ENCODE measurements at places on chromosomes 4 and X.

DNA sequence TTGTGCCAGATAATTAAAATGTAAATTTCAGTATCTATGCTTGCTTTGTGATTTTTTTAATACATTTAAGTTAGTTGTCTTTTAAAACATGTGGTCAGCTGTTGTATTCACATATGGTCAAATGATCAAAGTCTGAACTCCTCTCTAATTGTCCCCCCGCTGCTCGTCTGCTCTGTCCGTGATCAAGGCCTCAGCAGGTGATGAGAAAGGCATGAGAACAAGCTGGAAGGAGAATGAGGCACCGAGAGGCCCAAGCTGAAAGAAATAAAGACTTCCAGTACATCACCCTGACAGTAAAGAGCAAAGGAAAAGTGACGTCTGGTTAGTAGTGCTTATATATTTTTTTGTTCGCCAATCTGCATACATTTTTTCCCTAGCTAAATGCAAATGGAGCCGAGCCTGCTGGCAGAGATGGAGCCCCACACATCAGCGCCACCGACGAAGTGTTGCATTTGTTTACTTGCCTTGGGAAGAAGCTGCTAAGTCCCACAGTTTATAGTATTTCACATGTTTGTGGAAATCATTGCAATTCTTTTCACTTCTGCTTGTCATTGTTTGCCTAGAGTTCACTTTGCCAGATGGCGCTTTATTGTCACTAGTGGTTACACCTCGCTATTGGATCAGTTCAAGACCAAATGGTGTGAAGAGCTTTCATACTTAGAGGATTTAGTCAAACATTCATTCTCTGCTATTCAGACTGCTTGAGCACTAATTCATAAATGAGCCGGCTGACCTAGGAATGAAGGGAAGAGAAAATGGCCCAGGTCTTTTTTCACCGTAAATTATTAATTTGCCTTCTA is 181.5 kb downstream of the ZIC3 start:
- no peak for DNase-seq

DNA sequence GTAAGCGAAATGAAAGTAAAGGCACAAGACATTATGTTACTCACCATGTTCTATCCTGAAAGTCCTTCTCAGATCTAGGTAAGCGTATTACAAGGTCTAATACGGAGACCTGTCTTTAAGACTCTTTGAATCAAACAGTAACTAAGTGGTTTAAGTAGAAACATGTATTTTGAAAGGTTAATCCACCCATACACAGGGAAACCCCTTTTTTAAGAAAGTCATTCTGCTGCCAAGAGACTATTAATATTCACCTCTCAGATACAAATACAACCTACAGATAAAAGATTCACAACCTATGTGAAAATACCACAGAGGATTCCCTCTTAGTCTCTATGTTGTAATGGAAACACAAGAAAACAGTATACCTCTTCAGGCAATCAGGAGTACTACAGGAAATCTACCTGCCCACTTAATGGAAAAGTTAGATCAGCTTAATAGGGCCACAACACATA is 63.2 kb upstream of the TNIP3 start:
- no peak for DNase-seq

DNA sequence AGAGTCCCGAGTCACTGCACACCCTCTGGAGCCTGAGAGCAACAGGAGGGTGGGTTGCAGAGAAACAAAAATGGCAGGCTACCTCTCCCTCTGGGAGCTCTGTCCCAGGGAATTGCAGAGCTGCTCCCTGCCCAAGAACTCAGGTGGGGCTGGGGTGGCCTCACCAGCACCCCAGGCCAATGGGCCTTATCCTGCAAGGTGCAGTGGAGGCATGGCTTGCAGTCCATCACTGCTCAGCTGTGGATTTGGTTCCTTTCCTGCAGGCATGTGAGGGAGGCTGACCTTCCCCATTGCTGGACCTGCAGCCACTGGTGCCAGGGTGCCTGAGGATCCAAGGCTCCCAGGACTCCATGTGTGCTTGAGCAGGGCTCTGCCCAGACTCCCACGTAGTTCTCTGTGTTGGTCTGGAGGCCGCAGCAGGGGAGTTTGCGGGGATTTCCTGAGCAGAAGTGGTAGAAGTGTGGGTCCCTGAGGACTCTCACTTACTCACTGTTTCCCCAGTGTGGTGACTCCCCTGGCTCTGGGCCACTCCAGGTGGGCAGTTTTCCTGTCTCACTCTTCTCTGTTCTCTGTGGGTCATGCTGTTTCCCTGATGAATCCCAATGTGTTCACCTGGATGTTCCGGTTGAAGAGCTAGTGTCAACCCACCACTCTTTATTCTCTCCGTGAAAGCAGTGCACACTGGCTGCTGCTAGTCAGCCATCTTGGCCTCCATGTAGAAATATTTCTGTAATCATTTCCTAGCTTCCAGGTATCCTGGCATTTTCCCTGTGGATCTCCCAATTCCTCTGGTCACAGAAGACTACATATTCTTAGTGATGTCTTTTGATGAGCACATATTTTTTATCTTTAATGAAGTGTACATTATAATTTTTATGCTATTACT is 82.3 kb downstream of the ARHGAP24 start:
- no peak for DNase-seq

DNA sequence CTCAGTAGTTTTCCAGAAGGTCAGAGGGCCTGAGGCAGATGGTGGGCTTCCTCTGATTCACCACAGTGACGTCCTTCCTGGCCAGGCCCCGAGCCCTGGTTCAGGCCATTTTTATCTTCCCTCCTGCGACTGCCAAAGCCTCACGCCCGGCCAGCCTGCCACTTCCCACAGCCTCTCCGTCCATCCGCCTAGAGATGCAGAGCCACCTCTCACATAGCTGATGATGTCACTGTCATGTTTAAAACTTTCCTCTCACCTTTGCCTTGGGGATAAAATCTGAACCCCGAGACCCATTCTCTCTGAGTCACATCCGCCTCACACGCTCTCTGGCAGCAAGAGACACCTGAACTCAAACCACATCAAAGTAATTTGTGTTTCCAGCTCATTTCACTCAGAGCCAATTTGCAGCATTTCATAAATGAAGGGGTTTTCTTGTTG is 175.3 kb downstream of the QDPR start:
- DNase-seq: peak; percentile 80

DNA sequence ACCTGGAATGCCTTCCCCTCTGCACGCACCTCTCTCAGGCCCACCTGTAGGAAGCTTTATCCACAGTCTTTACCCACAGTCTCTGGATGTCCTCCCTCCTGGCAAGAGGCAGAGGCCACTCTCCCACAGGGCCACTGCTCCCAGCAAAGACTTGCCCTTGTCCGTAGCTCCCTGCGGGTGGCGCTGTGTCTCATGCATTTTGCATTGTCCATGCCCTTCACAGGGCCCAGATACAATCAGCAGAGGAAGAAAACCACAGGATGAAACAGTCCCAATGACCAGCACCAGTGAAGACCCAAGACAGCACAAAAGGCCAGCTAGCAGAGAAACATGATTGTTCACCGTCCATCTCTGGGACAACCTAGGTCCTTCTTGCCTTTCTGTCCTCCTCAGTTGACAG is 2.1 kb upstream of the NSG1 start:
- DNase-seq: no peak

- no peak for DNase-seq
Observed at GRCh38 chr4:149121023-149121404, 678.8 kb upstream of the NR3C2 start.

GRCh38 chr4:99722725-99723124 is 65.1 kb upstream of the C4orf54 start:
- DNase-seq: no peak

- no peak for DNase-seq
Observed at GRCh38 chr4:179595671-179596410, 2153.6 kb upstream of the AGA start.

GRCh38 chr4:109216085-109216696 is 86.3 kb downstream of the COL25A1 start:
- DNase-seq: no peak

GRCh38 chr4:138540056-138540800 is 298.1 kb upstream of the SLC7A11 start:
- DNase-seq: no peak

- DNase-seq: no peak
Observed at GRCh38 chr4:6701371-6701770, 7.7 kb downstream of the S100P start.

DNA sequence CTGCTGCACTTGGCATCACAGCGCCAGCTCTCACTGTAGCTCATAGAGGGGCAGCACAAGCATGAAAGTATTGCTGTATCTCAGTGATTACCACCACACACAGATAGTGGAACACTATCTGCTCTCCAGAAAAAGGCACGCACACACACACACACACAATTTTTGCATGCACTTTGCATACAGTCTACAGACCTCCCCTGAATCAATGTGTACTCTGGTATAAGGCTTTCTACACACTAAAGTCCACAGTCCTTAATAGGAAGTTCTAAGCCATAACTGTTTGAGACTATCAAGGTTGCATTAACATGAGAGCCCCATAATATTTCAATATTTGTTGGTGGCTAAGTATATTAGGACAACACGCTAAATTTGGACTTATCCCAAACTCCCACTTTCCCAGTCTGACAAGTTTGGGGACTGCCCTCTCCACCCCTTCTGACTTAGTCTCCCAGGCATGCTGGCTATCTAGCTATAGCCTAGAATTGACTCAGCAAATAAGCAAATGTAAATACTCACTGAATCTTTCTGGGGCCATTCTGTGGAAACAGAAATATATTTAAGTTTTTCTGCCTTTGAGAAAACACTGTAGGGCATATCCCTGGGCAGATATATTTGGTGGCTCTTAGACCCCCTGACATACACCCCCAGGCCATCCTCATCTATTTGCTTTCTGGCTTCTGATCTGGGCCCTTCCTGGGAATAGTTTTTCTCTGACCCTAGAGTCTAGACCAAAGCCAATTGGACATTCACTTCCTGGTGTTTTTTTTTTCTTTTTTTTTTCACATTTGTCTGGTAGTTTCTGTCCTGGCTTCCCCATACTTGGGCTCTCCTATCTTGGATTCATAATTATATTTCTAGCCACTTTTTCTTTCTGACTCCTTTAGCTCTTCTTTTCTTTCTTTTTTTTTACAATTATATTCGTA is 36.4 kb upstream of the CT47C1 start:
- no peak for DNase-seq

- no peak for DNase-seq
Observed at GRCh38 chr4:5014007-5014682, 5.1 kb downstream of the CYTL1 start.

- no peak for DNase-seq
Observed at GRCh38 chrX:117487421-117487820, 629.2 kb downstream of the KLHL13 start.

GRCh38 chr4:124030147-124030546 is 633.6 kb downstream of the SPRY1 start:
- no peak for DNase-seq

GRCh38 chr4:144411119-144411518 is 234.8 kb upstream of the HHIP start:
- DNase-seq: no peak

DNA sequence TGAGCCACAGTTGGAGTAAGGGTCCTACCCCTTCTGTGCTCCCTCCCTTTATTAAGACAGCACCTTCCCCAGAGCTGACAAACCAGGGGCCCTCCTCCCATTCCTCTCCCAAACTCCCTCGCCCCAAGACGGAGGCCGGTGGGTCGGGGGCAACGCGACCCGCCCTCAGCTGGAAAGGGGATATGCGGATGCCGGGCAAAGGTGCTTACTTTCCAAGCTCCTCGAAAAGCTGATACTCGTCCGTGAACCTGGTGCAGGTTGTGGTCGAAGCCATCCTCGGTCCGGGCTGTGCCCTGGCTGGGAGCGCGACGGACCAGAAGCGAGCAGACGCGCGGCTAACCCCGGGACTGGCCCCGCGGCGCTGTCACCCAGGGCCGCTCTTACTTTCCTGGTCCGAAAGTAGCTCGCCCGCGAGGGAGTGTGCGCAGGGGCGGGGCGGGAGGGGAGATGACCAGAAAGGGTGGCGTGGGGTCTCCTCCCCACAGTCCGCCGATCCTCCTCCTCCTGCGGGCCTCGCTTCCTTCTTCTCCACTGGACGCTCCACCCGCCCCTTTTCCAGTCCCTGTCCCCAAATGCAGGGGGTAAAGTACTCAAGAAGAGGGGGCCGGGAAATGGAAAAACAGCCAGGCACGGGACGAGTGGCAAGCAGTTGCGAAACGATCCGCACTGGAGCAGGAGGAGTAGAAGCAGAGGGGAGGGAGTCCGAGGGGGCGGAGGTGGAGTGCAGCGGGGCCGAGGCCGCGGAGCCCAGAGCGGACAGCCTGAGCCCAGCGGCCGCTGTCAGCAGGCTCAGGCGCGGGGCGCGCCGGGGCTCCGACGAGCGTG is 531 bp downstream of the CAMK2D start:
- DNase-seq: peak; percentile 34

DNA sequence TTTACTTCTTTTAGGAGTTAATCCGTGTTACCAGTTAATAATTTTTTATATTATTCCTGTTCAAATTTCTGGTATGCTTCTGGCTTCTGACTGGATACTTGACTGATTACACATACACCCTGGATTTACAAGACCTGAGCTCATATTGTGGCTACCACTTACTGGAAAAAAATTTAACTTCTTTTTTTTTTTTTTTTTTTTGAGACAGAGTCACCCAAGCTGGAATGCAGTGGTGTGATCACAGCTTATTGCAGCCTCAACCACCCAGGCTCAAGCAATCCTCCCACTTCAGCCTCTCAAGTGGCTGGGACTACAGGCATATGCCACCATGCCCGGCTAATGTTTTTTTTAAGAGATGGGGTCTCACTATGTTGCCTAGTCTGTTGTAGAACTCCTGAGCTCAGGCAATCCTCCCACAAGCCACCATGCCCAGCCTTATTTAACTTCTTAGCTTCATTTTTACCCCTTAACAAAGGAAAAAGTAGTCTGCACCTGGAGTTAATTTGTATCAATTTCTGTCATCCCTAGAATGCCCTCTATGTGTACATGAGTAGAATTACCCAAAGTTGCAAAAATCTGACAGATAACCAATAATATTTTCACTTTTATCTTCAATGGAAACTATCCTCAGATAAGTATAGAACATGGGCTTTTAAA is 50.3 kb downstream of the TMEM165 start:
- DNase-seq: no peak

GRCh38 chrX:133698298-133698697 is 283.0 kb upstream of the GPC4 start:
- no peak for DNase-seq

GRCh38 chrX:123830309-123830708 is 29.5 kb upstream of the XIAP start:
- no peak for DNase-seq

- no peak for DNase-seq
Observed at GRCh38 chrX:45771114-45771513, 570.4 kb upstream of the DIPK2B start.

- no peak for DNase-seq
Observed at GRCh38 chr4:61489927-61490326, 289.8 kb downstream of the ADGRL3 start.

DNA sequence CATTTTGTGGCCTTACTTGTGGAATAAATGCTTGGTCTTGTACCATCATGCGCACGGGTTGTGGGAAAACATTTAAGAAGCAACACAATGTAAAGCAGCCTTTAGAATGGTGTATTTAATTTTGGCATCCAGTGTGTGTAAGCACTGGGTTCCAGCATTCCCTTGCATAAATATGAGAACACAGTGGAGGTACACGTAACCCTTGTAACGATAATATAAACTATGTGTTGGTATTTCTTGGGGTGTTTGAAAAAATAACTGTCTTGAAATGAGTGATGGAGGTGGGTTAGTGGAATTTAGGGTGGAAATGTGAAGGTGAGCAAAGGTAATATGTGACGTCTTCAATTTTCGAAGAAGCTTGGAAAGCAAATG is 2.1 kb downstream of the DCUN1D4 start:
- no peak for DNase-seq

- DNase-seq: no peak
Observed at GRCh38 chr4:109301651-109302360, 652 bp downstream of the COL25A1 start.
